Stimulated activated CD8-positive, alpha-beta memory T cell treated with anti-CD3 and anti-CD28 coated beads, Interleukin-15, amount 100 ng/mL, for 4 hours (primary cell): ENCODE measurements at places on chromosomes 13 and 19.

GRCh38 chr13:23771552-23771951 lies 117.6 kb downstream of the MIPEP start:
- DNase-seq = no peak

- DNase-seq = no peak
Observed at GRCh38 chr13:30108216-30108912, 199.0 kb downstream of the KATNAL1 start.

GRCh38 chr19:31448221-31448657 lies 99.0 kb upstream of the TSHZ3 start:
- DNase-seq = no peak

- DNase-seq = no peak
Observed at GRCh38 chr13:90118467-90119071, 1228.9 kb upstream of the MIR17HG start.

GRCh38 chr13:114130837-114131582 lies 1.4 kb downstream of the RASA3 start:
- DNase-seq = no peak

DNA sequence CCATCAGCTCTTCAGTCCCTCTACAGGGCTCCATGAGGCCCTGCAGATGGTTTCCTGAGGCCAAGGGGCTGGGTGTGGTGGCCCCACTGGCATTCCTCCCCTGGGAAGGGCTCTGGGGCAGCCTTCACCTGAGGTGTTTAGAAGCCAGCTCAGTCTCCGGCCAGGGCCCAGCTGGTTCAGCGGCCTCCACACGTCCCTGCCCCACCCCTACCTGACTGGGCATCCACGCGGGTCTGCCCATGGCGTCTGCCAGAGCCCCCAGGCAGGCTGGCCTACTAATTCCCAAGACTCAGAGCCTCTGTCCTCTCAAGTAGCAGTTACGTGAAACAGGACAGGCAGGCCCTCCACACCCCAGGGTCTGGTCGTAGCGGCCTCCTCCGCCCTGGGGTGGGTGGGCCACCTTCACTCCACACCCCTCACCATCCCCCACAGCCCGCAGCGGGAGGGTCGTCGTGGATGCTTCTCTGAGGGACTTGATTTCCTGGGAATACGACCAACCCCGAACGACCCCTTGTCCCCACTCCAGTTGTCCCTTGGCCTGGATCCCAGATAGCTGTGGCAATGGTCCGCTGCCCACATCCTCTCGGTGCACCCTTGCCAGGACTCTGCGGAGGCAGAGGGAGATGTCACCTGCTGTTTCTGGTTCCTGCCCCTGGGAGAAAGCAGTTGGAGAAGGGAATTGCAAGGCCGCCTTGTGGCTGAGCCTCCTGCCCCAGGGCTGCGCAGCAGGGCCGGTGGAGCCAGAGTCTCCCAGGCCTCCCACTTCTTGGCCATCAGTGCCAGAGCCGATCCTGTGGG lies 24.3 kb downstream of the CAPN12 start:
- DNase-seq = no peak

DNA sequence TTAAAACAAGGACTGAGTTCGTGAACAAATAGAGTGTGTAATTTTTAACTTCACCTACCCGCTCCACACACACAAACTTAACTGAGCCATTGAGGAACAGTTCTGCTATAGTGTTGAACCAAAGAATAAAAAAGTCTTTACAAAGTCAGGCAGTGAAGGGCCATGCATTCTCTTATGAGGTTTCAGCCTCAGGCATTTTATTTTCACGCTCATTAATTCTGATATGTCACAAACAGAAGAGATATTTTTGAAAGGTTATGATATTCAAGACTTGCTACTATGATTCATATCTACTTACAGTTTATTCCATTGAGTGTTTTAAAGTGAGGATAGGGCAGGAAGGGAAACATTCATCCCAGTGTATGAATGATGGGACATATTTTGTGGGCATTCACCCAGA lies 282.2 kb downstream of the SLITRK5 start:
- DNase-seq = no peak

GRCh38 chr13:52811841-52812240 lies 36.6 kb downstream of the PCDH8 start:
- no peak for DNase-seq
